ENCODE measurements at places on chromosomes 3 and 15. TPM values are rescaled to one million over a fixed set of nuclear protein-coding genes. Genes with fewer than 3 reads are reported as not detected.

Gene ATP13A5
- not detected for polyA plus RNA-seq

Gene RAB5A
- polyA plus RNA-seq = 80.9 TPM

Gene CCDC191
- 1.1 TPM for polyA plus RNA-seq

Gene RAB43
- 6.9 TPM for polyA plus RNA-seq

Gene OR5H1
- polyA plus RNA-seq = not detected

Gene ANKUB1
- not detected for polyA plus RNA-seq

Gene PARP3
- polyA plus RNA-seq = 64.0 TPM

Gene CD80
- not detected for polyA plus RNA-seq

Gene TGM4
- polyA plus RNA-seq = not detected

Gene TMED3
- 184 TPM for polyA plus RNA-seq

Gene GNB4
- polyA plus RNA-seq = 47.3 TPM

Gene FGF7
- polyA plus RNA-seq = 362 TPM

Gene SLC28A2
- not detected for polyA plus RNA-seq

Gene SCN11A
- not detected for polyA plus RNA-seq

Gene ARMC8
- 31.2 TPM for polyA plus RNA-seq

Gene COL8A1
- 164 TPM for polyA plus RNA-seq

Gene OXTR
- polyA plus RNA-seq = 128 TPM

Gene PRR20G
- polyA plus RNA-seq = not detected

Gene GOLGA8S
- polyA plus RNA-seq = not detected

Gene ERICH6
- polyA plus RNA-seq = 0.13 TPM

Gene ACTRT3
- 3.3 TPM for polyA plus RNA-seq

Gene DPPA2
- not detected for polyA plus RNA-seq

Gene SLC22A14
- not detected for polyA plus RNA-seq

Gene MTFMT
- polyA plus RNA-seq = 22.2 TPM

Gene LEKR1
- polyA plus RNA-seq = 0.43 TPM

Gene SLC27A2
- not detected for polyA plus RNA-seq

Gene GOLGA6L24
- polyA plus RNA-seq = not detected

Gene ADGRG7
- not detected for polyA plus RNA-seq

Gene LZTFL1
- polyA plus RNA-seq = 12.7 TPM

Gene TMEM40
- polyA plus RNA-seq = not detected

Gene TMF1
- 36.9 TPM for polyA plus RNA-seq

Gene CLDN18
- 0.18 TPM for polyA plus RNA-seq

Gene UQCC5
- 64.2 TPM for polyA plus RNA-seq

Gene WDR72
- polyA plus RNA-seq = not detected

Gene PDIA3
- 1,111 TPM for polyA plus RNA-seq

Gene APBA2
- 0.23 TPM for polyA plus RNA-seq

Gene NEIL1
- 2.6 TPM for polyA plus RNA-seq
